Natural killer cell (primary cell): ENCODE measurements at places on chromosomes 16 and 17. TPM values are rescaled to one million over a fixed set of nuclear protein-coding genes. Genes with fewer than 3 reads are reported as not detected.

- DNase-seq, result no peak
These were observed 27.2 kb downstream of the RPH3AL start for GRCh38 chr17:325270-326009.

DNA sequence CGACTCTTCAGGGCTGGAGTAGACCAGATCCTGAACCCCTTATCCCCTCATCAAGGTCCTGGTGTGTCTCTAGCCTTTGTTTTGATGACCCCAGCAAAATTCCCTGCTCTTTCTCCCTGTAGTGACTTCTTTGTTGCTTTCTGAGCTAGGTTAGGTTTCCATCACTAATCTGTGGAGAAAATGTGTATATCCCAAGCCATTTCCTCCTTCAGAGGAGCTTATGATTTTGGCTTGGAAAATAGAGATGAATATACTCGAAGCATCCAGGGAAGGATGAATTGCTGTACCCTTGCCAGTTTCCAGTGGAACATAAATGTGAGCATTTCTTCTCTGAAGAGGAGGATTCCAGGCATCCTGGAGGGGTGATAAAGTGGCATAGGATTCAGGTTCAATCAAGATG is 55.8 kb downstream of the KSR1 start:
- no peak for DNase-seq

DNA sequence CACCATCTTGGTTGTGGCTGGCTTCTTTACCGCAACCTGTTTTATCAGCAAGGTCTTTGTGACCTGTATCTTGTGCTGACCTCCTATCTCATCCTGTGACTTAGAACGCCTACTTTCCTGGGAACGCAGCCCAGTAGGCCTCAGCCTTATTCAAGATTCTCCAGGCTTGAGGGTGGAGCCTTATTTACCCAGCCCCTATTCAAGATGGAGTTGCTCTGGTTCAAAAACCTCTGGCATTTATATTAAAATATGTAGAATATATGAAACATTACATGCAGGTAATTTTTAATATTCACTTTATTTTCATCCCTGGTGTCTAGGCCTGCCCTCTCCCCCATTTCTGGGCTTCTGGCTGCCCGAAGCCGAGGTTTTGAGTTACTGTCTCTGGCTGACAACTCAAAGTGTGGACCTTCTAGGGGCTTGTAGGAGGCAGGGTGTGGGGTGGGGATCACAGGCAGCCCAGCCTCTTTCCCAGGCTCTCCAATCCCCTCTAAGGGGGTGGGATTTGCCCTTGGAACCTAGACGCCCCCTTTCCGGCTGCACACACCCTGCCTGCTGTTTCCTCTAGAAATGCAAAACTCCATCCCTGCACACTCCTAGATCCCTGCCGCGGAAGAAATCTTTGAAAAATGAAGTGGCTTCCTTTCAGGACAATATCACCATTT is 152.0 kb downstream of the KCNJ12 start:
- no peak for DNase-seq

SOCS7 gene
- total RNA-seq, result 21.2 TPM

- DNase-seq, result no peak
These were observed 7.2 kb upstream of the IRF8 start for GRCh38 chr16:85891776-85892166.

DNA sequence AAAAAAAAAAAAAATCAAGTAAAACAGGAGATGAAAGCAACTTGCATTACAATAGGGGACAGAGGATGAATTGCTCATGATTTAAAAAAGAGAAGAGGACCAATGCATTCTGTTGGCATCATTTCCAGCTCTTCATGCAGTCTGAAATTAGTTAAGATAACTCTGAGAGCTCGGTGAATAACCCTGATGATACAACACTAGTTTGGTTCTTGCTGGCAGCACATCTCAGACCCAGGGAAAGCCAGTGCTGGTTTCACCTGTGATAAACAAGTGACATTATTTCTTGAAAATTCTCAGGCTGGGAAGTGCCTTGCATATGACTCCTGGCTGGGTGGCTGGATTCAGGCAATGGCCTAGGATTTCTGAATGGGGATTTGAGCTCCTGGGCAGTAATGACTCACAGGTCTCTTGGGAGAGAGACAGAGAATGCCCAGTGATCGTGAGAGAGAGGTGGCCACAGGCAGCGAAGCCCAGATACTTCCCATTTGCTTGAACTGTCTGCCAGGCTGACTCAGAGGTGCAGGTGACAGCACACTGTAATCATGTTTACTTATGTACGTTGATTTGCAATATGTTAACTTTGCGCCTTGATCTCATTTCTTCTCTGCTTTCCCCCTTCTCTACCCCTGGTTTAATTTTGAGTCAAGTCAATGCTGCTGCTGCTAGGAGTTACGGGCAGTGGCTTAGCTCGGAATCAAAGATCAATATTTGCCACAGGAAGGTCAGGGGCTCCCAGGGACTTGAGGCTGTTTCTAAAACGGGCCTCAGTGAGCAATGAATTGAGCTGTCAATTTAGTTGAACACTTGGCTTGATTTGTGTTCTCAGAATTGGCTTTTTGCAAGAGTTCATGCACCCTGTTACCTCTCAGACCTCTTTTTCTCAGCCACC is 27.1 kb downstream of the ARSG start:
- DNase-seq, result no peak

DNA sequence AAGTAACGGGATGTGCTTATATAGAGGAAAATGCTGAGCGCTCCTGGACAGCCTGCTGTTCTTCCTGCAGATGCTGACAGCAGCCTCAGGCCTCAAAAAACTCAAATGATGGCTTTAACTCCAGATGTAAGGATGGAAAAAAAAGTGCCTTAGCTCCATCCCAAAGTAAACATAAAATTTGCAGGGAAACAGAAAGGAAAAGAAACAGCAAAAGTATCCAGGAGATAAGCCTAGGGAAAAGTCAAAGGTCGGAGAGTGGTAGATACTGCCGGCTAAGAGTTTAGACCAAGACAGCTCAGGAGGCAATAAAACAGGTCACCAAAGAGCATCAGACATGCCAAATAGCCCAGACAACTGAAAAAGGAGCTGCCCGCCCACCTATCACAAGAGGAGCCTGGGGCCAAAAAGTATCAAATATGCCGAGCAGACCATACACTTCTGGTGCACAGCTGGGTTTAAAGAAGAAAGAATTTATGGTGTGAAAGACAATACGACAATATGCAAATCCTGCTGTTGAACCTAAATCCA is 6.9 kb downstream of the KRT31 start:
- DNase-seq, result no peak

DNA sequence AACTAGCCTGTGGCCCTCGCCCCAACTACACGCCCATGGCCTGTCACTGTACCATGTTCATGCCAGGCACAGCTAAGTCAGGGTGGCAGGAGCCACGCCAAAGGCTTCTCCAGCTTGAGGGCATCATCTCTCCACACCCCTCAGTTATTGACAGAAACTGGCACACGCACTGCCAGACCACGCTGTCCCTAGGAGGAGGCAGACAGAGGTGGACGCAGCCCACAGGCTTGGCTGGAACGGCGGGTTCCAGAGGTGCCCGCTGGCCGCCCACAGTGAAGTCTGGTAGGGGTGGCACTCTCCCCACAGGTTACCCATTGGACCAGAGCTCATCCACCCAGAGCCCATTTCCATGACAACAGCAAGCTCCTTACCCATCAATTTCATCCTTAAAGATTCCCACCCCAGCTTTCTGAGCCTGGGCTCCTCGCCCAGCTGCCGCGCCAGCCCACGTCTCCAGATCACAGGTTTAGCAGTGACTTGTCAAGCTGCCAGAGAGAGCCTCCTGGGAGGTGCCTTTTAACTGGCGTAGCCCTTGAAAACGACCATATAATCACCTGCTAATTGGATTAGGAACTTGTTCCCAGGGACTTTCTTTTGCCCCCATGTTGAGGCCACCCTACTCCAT is 27.9 kb downstream of the RPRML start:
- no peak for DNase-seq

- DNase-seq, result no peak
These were observed 7.5 kb downstream of the POLR2C start for GRCh38 chr16:57469917-57470470.

DNA sequence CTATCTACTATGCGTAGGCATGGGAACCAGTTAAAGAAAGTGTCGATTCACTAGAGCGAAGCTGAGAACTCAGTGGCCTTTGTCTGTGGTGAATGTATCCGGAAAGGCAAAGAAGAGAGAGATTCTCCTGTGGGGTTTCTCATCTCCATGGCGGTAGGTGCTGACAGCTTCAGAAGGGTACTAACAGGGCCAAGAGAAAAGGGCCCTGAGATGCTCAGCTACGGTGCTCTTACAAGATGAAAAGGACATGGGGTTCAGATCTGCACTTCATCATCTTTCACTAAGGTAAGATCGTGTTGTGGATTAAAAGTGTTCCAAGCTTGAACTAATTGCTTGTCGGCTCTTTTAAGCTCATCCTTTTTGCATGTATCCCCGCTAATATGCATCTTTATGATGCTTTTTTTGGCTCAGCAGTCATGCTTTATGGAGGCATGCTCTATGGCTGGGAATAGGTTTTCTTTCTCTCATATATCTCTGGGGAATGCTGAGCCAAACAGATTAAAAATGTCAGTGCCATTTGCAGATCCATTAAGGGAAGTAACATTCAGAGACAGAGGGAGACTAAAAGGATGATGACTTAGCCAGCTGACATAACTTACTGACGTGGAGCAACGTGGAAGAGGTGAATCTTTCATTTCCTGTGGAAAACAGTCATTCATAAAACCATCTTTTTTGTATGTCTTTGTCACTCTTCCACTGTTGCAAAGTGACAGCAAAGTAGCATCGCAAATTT is 29.9 kb downstream of the KCNJ16 start:
- no peak for DNase-seq

DNA sequence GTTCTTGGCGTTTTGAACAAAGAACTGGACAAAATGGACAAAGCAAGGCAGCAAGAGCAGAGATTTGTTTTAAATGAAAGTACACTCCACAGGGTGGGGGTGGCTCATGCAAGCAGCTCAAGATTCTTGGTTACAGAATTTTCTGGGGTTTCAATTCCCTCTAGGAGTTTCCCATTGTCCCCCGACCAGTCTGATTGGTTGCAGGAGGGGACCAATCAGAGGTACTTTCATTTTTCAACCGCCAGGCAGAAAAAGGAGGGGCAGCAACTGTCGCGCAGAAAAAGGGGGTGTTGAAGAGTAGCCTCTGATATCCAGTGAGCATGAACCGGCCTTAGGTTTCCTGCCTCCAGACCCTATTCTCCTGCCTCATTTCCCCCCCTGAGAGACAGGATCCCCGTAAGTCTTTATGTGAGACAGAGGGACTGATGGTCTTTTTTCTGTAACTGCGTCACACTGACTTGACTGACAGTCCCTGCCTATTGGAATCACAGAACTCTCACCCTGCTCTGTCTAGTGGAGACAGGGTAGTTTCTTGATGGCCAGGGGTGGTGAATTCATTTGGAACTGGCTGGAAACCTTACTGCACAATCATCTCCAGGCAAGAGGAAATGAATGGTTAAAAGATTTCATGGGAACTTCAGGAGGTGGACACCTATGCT is 59.4 kb upstream of the ALOX12 start:
- no peak for DNase-seq

DNA sequence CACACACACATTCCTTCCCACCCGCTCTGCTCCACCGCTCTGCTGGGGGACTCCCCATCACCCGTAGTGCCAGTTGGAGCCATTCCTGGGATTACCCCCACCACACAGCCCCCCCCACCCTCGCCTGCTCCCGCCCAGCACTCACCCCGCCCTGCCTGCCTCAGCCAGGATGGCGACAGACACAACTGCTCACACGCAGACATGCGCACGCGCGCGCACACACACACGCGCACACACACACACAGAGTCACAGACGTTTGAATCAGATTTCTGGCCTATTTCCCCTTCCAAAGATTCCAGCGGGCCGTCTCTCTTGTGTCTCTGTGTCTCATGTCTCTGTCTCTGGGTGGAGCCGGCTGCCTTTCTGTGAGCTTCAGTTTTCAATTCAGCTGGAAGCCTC is 4.4 kb downstream of the CACNA1G start:
- peak; percentile 49 for DNase-seq

TBC1D3 gene
- total RNA-seq, result not detected

- no peak for DNase-seq
These were observed 61.6 kb downstream of the RGS9 start for GRCh38 chr17:65198653-65199382.

TMC7 gene
- total RNA-seq, result not detected

- no peak for DNase-seq
These were observed 336.8 kb upstream of the MON1B start for GRCh38 chr16:76854234-76854633.

SLC5A11 gene
- total RNA-seq, result 0.20 TPM

- DNase-seq, result no peak
These were observed 3.4 kb upstream of the NTN3 start for GRCh38 chr16:2467528-2468232.

CCL4 gene
- total RNA-seq, result 532 TPM

MYL11 gene
- 7.2 TPM for total RNA-seq

DNA sequence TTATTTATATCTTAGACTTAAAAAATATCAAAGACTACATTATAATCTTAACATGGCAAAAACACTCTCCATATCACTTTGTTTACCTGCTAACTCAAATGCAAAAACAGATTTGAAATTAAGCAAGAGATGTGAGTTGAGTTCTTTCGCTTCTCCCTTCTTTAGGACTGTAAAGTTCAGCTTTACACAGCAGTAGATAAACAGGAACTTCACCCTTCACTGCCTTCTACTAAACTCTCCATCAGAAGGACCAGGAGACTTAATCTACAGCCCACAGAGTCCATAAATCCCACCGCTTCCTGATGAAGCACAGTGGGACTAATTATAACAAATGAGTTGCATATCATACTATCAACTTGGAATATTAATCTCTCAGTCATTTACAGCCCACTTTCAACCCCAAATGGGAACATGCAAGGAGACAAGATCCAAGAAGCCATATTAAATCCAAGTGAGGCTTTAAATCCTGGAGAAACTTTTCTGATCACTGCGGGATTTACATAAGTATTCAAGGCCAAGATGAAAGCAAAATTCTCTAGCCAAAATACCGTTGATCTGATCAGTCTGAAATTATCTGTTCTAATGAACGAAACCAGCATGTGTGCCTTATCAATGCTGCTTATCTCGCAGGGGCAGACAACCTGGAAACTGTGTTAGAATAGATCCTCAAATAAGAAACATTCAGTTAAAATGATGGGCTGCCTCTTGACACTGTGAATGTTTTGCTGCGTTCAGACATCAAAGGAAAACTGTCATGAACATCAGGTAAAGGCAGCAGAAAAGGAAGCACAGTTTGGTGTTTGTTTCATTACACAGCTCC is 1.6 kb downstream of the AMFR start:
- DNase-seq, result no peak

CEMP1 gene
- 0.56 TPM for total RNA-seq
